ENCODE measurements at places on chromosomes 2 and 18.

- no peak for DNase-seq
Observed at GRCh38 chr2:226057365-226057764, 657.9 kb downstream of the NYAP2 start.

DNA sequence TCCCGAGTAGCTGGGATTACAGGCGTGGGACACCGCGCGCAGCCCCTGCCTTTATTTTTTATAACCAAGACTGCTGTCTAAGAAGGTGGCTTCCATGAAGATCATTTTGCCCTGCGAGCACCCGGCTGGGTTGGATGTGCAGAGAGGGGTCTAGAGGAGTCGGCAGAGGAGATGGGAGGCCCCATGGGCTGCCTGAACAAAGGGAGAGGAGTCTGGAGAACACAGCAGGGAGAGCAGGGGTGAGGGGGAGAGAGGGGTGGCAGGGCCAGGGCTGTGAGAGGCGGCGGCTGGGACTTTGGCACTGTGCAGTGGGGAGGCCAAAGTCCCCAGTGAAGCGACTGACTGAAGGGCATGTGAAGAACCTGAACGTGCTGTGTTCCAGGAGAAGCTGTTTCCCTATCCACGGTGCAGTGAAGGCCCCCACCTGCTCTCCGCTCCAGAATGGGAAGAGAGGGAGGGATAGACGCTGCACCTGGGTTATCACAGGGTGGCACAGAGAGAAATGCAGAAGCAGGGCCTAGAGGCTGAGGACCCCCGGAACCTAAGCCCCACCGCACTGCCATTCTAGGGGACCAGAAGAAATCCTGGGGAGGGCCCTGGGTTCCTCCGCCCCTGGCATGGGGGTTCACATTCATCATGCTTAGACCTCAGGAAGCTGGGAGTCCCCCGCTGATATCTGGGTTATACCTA lies 24.8 kb upstream of the FOSL2 start:
- no peak for DNase-seq

DNA sequence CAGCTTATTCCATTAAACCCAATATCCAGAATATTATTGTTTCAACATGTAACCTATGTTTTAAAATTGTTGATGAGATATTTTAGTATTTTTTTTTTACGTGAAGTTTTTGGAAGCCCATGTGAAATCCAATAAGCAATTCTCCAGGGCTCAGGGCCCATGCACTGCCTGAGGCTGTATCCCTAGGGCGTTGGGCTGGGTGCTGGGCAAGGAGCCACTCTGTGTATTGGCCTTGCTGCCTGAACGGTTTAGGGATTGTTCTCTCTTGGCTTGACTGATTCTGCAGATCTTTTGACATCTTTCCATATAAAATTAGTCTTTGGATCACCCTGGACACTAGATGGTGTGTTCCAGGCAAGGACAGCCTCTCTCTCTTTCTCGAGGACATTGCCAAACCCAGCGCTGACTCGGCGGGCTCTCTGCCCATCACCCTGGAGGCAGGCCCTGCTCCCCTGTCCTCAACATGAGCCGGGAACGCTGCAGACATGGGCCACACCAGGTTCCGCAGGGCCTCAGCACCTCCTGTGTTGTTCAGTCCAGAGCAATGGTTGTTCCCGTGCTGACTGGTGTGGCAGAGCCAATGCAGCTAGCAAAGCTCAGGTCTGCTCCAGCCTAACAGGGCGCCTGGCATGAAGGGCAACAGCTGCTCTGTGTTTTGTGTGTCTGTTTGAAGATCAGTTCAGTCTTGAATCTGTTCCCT lies 163.0 kb downstream of the SEPTIN10 start:
- DNase-seq, result no peak

DNA sequence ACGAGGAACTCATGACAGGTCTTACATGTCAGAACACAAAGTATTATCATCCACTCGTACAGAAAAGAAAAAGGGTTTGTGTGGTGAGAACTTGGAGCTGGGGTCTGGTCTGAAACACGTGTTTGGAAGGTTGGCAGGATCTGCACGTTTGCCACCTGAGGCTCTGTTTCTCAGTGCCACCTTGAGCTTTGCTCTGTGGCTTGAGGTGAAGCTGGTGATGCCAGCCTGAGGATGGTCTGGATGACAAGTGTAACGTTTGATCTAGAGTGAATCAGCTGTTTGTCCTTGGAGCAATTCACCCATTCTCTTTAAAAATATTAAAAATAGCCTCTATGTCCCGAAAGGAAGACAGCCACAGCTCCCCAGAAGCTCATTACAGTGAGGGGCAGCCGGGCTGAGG lies 45.4 kb upstream of the KLF11 start:
- DNase-seq, result no peak

DNA sequence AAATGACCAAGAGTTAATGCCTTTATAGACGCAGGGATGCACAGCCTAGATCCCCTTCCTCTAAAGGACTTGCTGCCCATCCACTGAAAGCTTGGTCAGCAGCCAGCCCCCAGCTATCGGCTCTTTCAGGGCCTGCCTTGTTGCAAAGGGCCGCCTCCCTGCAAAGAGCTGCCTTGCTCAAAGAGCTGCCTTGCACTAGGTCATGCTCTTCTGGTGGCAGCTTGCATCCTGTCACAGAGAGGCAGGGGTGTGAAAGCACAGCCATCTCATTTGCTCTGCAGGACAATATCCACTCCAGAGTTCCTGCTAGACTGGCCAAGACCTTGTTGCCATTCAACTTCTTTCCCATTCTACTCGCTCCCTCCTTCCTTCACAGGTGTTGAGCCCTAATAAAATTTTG lies 137.1 kb downstream of the MCFD2 start:
- no peak for DNase-seq

GRCh38 chr2:181807526-181807925 lies 84.0 kb upstream of the ITPRID2 start:
- no peak for DNase-seq

- DNase-seq, result no peak
Observed at GRCh38 chr2:70964133-70964532, 14.3 kb upstream of the ANKRD53 start.

GRCh38 chr2:144443837-144444817 lies 75.8 kb downstream of the ZEB2 start:
- no peak for DNase-seq

- no peak for DNase-seq
Observed at GRCh38 chr2:237012577-237013267, 73.0 kb upstream of the COPS8 start.

Measured in Jurkat, Clone E6-1 (cell line).